ENCODE measurements at places on chromosomes 4 and X.

DNA sequence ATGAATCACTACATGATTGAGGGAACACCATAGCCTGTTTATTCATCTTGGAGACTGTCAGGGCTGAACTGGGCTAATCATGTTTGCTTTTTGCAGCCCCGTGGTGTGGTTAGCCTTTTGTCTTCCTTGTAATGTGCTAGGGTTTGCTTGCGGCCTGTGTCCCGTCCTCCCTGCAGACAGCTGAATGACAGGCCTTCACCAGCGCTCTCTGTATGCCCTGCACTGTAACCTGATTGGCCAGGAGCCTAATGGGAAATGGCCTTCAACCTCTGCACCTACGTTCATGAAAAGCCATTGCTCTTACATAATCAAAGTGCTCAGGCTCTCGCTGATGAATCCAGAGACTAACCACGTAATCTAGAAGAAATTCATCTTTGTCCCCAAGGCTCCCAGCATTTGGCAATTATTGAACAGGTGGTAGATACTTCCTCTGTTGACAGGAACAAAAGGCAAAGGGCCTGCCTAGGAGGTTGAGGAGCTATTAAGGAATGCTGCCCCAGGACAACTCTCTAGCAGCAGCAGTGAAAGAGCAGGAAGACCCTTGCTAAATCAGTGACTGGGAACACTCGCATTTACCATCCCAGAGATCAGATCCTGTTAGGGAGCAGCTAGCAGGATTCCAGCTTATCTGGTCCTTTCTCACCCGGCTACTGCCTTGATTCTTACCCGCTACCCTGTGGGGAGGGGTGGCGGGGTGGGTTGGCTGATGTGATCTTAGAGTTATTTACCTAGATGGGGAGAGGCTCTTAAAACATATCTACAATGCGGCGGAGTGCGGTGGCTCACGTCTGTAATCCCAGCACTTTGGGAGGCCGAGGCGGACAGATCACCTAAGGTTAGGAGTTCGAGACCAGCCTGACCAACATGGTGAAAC is 42.3 kb upstream of the FAT1 start:
- DNase-seq = no peak

DNA sequence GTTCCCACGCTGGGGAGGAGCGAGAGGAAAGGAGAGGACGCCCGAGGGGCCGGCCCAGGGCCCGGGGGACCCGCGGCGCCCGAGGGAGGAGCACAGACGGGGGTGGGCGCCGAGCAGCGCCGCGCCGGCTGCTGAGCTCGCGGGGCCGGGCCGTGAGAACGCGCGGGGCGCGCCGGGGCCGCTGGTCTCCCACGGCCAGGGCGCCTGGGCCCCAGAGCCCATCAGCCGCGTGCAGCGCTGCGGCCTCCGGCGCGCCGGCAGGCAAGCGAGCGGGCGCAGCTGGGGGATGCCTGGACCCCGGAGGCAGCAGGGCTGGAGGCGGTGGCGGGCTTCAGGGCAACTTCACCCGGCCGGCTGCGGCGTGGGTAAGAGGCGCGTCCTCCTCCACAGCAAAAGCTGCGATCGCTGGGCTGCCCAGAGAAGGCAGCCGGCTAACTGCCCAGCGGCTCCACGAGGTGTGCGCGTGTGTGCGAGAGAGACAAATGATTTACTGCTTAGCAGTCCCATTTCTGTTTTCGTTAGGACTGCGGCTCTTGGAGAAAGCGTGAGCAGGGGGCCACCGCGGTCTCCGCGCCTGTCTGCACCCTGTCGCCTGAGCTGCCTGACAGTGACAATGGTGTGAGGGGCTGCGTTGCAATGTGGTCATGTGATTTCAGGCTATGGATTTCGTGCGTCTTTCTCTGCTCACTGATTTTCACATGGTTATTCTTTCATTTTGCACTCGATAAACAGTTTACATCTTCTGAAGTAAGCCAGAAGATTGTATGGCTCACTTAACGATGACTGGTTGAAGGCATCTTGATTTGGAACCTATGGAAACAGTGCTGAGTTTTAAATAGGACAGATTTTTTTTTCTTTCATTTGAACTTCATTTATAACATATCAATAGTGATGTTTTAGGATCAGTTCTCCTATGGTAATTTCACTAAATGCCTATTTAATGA is 1.2 kb downstream of the GUCY1A1 start:
- DNase-seq = no peak

GRCh38 chrX:43188296-43188695 is 410.3 kb upstream of the PPP1R2C start:
- DNase-seq = no peak

DNA sequence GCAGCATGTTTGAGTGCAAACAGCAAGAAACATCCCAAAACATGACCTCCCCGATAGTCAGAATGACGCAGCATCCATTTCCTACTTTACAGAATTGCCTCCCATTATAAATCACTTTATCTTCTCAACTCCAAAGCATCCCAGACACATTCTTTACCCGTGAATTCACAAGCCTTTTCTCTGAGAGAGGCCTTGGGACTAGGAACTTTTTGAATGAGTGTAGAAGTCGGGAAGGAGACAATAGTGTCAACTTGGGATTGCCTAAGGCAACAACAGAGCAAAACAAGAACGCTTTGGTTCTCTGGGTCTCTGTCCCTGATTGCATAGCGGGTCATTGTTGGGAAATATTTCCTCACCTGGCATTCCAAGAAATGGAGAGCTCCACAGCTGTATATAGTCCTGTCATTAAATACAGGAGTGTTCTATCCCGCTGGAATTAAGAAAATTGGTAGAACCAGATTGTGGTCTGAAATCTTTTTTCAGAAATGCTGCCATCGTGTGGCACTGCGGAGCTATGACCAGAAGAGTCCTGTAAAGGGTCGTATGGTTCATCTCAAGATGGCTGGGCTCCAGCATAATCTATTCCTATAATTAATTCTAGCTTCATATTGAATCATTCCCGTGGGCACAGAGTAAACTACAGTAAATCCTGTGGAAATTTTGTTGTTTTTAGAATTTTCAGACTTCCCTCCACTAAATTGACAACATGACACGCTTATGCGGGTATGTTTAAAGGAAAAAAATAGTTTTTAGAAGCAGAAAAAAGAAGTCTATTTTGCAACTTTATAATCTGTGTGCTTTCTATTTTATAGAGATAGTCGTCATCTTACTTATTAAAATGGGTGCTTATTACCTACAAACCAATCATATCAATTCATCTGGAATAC is 2.0 kb upstream of the SPP1 start:
- DNase-seq = peak; percentile 29

DNA sequence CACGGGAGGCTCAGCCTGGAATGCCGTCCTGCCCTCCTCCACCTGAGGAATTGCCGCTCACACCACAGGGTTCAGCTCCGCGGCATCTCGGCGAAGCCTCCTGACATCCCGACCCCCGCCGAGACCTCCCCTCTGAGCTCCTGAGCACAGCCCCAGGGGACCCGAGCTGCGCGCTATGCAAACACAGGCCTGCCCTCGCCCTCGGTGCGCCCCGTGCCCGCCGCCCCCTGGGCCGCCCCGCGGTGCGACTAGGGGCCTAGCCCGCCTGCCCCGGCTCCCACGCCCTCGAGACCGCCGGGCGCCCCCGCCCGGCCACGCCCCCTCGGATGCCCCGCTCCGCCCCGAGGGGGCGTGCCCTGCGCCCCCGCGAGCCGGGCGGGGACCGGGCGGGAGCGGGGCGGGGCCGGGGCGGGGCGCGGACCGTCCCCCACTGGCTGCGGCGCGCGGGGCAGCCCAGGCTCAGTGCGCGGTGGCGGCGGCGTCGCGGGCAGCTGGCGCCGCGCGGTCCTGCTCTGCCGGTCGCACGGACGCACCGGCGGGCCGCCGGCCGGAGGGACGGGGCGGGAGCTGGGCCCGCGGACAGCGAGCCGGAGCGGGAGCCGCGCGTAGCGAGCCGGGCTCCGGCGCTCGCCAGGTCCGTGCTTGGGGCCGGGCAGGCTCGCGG is at the start of gene FGFR3:
Gene FGFR3, plus strand, starts transcription at position 462 of the 664 bp plus-strand sequence. CDS start 642 bp downstream, outside the sequence.
- DNase-seq = no peak

DNA sequence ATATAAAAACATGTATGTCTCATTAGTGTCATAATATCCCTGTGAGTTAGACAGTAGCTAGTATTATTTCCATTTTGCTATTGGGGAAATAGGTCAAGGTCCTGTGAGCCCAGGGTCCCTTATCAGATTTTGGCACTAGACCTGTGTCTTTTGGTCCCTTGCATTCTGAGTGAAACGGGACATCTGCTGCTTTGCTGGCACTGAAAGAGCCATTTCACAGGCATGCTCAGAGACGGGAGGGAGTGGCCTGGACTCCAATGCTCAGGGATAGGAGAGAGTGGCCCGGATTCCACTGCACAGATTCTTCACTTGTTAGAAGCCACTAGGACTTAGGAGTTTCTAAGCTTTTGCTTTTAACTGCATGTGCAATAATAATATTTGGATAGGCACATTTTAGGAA is 177.2 kb downstream of the TSPAN5 start:
- DNase-seq = no peak

DNA sequence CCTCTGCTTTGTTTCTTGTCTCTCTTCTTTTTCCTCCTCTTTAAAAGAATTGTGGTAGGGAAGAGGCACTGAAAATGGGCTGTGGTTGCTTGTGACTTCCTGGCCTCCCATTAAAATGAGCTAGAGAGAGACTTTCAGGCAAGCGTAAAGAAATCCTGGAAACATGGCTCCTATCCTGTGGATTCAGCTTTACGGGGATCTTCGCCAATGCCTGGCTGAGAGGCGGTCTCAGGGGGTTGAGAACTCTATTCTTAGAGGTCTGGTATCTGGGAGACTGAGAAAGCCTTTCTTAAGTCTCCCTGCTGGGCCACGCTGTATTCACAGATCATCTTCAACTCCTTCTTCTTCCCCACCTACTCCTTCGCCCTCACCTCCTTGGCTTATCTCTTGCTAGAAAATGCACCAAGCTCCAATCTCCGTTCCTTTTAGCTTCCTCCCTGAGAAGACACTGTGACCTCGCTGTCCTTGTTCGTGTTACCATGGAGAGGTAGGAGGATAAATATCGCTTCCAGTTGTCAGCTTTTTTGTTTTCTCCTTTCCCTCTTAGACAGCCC is 542 bp upstream of the KLF8 start:
- no peak for DNase-seq

DNA sequence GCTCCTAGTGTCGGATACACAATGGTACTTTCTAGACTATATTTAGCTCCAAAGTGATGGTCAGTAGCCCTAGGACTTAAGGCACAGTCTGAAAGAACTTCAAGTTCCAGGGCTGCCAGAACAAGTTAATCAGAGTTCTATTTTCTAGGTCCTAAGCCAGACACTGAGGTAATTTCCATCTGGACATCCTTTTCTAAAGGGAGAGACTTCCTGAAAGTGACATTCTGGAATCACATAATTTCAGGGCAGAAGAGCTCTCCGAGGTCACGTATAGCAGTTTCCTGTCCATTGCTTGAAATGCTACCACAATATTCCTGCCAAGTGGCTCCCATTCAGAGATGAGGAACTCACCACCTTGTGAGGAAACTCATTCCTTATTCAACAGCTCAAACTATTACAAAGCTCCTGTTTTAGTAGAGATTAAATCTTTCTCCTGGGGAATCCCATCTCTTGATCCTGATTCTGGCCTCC is 117.9 kb downstream of the COL25A1 start:
- DNase-seq = no peak

DNA sequence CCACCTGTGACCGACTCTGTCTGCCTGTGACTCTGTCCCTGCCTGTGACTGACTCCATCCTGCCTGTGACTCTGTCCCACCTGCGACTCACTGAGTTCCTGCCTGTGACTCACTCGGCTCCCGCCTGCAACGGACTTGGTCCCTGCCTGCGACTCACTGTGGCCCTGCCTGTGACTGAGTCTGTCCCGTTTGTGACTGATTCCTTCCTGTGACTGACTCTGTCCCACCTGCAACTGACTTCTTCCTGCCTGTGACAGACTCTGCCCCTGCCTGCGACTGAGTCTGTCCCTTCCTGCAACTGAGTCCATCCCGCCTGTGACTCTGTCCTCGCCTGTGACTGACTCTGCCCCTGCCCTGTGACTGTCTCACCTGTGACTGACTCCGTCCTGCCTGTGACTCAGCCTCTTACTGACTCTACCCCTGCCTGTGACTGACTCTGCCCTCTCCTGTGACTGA is 9.6 kb upstream of the UVSSA start:
- DNase-seq = no peak

GRCh38 chr4:107699466-107700206 is 20.4 kb downstream of the PAPSS1 start:
- DNase-seq = no peak

GRCh38 chr4:80295826-80296225 is 29.4 kb downstream of the FGF5 start:
- DNase-seq = no peak

GRCh38 chrX:18996536-18996935 is 12.6 kb upstream of the PHKA2 start:
- DNase-seq = no peak

DNA sequence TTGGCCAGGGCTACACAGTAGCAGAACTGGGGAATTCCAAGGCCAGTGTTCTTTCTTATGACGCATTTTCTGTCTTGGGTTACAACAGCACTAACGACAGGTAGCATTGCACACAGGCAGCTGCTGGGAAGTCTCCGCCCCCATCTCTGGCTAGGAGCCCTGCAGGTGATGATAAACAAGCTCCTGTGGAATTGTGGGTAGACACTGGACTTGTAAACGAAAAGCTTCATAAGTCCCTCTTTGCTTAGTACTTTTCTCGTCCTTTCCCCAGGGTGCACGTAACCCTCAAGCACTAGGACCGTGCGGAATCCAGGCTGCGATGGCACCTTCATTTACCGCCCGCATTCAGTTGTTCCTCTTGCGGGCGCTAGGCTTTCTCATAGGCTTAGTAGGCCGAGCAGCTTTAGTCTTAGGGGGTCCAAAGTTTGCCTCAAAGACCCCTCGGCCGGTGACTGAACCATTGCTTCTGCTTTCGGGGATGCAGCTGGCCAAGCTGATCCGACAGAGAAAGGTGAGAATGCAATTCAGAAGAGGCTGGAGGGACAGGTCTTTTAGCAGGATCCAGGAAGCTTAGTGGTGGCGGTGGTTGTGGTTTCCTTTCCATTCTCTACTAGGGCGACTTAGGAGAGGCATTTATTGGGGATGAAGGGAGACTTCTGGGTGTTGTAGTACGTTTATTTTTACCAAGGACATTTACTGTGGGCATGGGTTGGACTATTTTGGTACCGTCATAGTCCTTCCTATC is at the start of gene FAAH2:
Gene FAAH2, plus strand, starts transcription at position 200 of the 745 bp plus-strand sequence. Its CDS starts 120 bp downstream, at position 320.
- DNase-seq = peak; percentile 56

DNA sequence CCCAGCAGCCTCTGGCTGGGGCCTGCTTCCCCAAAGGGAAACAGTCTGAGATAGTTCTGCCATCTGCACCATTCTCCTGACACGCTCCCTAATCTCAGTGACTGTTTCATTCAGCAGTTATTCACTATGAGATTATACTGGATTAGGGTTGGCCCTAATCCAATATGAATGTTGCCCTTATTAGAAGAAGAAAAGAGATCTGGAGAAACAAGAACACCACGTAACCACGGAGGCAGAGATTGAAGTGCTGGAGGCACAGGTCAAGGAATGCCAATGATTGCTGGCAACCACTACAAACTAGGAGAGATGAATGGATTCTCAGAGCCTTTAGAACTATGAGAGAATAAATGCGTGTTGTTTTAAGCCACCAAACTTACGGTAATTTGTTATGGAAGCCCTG is 7.4 kb downstream of the ACOX3 start:
- DNase-seq = no peak

- DNase-seq = no peak
Observed at GRCh38 chrX:68631336-68631735, 16.1 kb upstream of the STARD8 start.
